SHP77 (cell line): ENCODE measurements at places on chromosomes 12 and 14.

DNA sequence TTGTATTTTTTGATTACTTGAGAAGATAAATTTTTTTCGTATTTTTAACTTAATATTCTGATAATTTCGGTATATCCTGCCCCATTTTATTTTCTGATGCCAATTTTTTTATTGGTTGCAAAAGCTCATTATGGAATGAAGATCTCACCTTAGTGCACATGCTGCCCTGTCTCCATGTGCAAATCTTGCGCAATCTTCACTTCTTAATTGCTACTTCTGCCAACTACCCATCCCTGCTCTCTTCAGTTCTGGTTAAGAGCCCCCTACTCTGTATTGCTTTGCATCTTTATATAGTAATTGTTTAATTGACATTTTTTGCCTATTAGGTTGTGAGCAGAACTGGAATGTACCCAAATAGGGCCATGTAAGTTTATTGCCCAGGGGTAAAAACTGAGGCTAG lies 20.5 kb upstream of the LRRK2 start:
- DNase-seq = no peak

DNA sequence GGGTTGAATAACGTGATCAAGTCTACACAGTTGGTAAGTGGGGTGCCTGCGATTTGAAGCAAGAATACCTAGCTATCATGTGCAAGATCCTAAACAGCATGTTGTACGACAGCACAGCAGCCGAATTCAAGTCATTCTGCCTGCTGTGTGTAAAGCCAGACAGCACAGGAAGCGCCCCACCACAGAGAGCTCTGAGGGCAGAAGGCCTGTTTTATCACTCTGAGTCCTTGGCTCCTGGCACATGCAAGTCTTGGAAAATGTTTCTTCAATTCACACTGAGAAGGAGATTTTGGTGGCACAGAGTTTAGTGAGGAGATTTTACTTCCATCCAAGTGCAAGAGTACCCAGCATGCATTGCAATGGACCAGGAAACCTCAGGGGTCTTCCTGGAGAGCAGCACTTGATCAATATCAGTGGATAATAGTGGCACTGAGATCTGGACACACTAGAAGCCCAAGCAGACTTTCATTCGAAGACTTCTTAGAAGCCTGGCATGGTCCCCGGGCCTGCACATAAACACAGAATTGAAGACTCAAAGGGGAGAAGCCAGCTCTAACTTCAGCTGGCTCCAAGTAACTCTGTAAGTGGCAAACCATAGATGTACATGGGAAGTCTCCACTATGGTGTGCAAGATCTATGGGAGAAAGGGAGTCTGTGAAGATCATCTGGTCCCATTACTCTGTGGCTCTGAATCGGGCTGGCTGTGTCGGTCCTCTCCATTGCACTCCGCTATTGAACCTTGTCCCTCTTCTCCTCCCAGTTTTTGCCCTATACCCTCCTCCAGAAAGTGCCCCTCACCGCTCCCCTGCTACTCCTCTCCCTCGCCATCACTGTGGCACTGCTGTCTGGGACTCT lies 1.5 kb upstream of the KRT1 start:
- no peak for DNase-seq

DNA sequence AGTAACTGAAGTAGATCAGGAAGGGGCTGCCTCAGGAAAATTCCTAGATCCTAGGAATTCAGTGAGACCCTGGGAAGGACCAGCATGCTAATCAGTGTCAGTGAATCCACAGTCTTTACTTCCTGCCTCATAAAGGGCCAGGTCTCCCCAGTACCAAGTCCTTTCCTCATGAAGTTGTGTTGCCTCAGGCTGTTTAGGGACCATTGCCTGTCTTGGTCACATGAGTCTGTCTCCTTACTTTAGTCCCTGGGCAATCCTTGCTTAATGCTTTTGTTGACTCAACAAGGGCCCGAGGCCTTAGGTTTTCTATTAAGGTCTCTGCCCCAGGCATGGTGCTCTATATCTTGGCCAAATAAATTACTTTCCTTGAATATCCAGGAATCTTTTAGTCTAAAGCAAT lies 16.1 kb upstream of the ATF1 start:
- DNase-seq = no peak

GRCh38 chr14:101477648-101478047 lies 83.6 kb upstream of the DIO3 start:
- no peak for DNase-seq

- DNase-seq = no peak
Measured at GRCh38 chr14:77488558-77488957, 10.1 kb downstream of the ISM2 start.

- DNase-seq = no peak
Measured at GRCh38 chr12:130394906-130395305, 57.2 kb downstream of the PIWIL1 start.

- no peak for DNase-seq
Measured at GRCh38 chr14:34678306-34678705, 36.1 kb downstream of the CFL2 start.

- no peak for DNase-seq
Measured at GRCh38 chr12:61188801-61189595, 1071.2 kb upstream of the USP15 start.
